ENCODE measurements at places on chromosomes 13 and 19.

DNA sequence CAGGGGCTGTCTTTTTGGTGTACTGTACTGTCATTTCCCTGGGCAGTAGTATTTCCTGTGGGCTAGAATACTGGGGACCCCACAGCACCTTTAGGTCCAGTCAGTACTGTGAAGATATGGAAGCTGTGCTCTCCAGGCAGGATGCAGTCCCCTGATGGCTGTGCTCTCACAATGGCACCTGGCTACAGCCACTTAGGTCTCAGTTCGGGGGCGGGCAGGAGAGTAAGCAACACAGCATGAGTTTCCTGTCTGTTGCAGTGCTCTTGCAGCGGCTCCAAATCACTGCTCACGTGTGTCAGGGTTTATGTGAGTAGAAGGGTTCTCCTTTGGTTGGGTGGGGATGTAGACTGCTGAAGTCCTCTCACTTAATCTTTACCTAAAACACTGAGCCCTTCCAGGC, 810.4 kb downstream of the DACH1 start:
- no peak for DNase-seq

DNA sequence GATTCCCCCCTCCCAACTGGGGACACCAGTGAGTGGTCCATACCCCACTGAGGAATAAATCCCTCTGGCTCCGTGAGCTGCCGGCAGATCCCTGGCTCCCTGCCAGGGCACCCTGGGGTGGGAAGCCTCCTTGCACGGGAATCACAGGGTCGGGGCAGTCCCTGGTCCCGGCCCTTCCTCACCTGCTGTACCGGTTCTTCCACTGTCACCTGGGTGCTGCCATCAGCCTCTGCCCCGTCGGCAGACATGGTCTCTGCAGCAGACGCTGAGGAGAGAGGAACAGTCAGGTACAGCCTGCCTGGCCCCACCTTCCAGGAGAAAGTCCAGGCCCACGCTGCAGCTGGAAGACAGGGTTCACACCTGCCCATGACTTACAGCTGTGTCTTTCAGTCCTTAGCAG, 6.3 kb downstream of the PLIN3 start:
- DNase-seq: no peak

DNA sequence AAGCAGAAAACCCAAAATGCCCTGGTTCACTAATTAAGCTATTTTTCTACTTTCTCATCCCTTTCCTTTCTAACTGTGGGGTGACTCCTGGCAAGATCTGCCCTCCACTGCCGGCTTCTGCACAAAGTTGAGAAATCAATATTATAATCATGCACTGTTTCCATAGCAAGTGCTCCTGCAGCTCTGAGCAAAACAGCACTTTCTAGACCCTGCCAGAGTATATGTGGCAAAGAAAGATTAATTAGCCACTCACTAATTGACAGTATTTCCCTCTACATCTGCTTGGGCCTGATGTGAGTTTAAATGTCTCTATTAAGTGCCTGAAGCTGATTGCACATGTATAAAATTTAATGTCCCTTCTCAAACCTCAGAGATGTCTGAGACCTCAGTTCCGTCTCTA, 39.5 kb upstream of the FAM216B start:
- no peak for DNase-seq

DNA sequence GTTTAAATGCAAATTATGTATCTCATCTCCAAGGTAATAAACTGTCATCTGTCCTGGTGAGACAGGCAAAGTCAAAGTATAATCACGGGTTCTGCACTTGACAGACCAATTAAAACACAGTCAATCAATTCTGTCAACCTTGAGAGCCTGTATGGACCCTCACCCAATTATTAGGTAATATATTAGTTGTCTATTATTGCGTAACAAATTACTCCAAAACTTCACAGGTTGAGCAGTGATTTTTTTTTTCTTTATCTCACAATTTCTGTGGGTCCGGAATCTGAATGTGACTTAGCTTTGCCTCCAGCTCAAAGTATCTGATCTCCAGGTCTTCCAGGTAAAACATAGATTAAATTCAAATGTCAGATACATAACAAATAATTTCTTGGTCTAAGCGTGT, 707.4 kb upstream of the ARGLU1 start:
- no peak for DNase-seq

- DNase-seq: peak; percentile 48
Measured at GRCh38 chr13:98214008-98214643, 37.1 kb upstream of the RNF113B start.

GRCh38 chr13:102227741-102228140, 174.1 kb downstream of the FGF14 start:
- no peak for DNase-seq

- DNase-seq: no peak
Measured at GRCh38 chr13:98476106-98476505, 100.8 kb downstream of the STK24 start.

GRCh38 chr13:41939398-41939797, 21.5 kb downstream of the VWA8 start:
- DNase-seq: no peak

DNA sequence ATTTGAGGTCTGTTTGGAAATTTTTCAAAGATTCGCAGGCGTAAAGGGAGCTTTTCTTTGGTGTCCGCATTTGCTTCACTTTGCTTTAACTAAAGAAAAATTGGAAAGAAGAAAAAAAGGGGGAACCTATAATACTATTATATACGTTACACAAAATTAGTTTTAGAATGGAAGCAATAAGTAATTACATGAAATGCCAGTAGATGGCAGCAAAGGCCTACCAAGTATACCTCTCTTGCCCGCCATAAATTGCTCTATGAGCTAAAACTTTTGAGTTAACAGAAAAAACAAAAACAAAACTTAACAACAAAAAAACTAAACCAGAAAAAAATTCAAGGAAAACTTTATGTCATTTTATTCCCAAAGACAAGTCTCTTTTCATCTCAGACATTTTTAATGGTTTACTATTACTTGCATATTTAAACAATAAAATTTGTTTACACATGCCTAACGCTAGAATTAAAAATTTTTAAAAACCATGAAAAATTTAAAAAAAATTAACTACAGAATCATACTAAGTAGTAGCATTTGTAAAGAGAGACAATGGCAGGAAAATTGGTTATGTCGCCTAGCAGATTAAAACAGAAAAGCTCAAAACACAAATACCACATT, 271.4 kb downstream of the NALCN start:
- DNase-seq: no peak

- peak; percentile 96 for DNase-seq
Measured at GRCh38 chr19:3036119-3036976, 7.3 kb upstream of the TLE2 start.

GRCh38 chr19:38699027-38699346, 45.3 kb downstream of the CAPN12 start:
- no peak for DNase-seq

GRCh38 chr19:51794885-51795490, at the start of gene FPR3:
Gene FPR3 (plus strand): TSS chr19:51795157. CDS start chr19:51823749, 28,592 bp downstream.
- DNase-seq: no peak

- no peak for DNase-seq
Measured at GRCh38 chr19:50327461-50328223, 1.5 kb downstream of the KCNC3 start.

GRCh38 chr19:29170554-29170953, 42.4 kb downstream of the UQCRFS1 start:
- DNase-seq: no peak

DNA sequence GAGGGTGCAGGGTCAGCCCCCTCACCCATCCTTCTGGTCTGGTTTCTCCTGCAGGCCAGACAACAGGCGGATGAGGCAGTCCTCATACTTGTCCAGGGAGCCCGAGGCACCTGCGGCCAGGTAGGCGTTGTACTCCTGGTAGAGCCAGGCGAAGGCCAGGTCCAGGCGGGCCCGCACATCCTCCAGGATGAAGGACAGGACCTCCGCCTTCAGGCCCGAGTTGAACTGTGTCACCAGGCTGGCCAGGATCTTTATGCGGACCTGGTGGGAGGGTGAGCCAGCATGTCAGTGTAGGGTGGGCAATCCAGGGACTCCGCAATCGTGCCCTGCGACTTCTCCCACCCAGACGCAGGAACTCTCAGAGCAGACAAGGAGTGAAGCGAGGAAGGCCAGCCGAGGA, 13.8 kb upstream of the RSPH6A start:
- no peak for DNase-seq

- DNase-seq: no peak
Measured at GRCh38 chr13:102012299-102013293, 389.3 kb downstream of the FGF14 start.

DNA sequence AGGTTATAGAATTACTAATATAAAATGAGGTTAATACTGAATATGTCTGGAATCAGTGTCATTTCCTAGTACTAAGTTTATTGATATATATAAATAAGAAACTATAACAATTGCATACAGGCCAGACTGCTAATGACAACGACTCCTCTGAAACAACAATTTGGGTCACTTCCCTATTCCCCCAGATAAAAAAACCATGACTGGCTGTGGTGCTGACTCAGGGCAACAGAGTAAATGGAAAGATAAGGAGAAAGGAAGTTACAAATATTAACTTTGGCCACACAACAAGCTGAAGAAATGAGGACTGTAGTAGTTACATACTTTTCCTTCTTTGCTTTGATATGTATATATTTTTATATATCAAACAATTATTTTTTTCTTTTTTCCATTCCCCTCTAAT, 263.7 kb upstream of the PCDH9 start:
- no peak for DNase-seq

- DNase-seq: peak; percentile 15
Measured at GRCh38 chr13:111901267-111901915, 165.6 kb upstream of the SOX1 start.

DNA sequence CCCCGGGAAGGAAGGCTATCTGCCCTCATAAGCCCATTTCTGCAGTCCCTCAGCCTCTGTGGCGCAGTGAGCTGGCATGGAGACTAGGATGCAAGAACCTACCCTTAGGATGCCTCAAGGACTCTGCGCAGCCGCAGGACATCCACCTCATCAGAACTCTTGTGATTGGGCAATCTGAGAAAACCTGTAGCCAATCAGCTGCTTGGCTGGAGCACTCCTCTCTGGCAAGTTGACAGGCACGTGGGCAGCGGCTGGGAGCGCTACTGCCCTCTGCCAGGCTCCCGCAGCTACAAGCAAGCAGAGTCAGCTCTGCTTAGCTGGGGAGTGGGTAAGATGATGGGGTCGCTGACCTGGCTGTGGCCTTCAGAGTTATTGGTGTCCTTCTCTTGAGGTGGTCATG, 1.5 kb upstream of the ECSIT start:
- DNase-seq: peak; percentile 86

GRCh38 chr13:96053003-96053703, at the start of gene UGGT2:
Gene UGGT2 (minus strand): TSS chr13:96053401. CDS start chr13:96053312, 89 bp downstream.
- DNase-seq: peak; percentile 92

DNA sequence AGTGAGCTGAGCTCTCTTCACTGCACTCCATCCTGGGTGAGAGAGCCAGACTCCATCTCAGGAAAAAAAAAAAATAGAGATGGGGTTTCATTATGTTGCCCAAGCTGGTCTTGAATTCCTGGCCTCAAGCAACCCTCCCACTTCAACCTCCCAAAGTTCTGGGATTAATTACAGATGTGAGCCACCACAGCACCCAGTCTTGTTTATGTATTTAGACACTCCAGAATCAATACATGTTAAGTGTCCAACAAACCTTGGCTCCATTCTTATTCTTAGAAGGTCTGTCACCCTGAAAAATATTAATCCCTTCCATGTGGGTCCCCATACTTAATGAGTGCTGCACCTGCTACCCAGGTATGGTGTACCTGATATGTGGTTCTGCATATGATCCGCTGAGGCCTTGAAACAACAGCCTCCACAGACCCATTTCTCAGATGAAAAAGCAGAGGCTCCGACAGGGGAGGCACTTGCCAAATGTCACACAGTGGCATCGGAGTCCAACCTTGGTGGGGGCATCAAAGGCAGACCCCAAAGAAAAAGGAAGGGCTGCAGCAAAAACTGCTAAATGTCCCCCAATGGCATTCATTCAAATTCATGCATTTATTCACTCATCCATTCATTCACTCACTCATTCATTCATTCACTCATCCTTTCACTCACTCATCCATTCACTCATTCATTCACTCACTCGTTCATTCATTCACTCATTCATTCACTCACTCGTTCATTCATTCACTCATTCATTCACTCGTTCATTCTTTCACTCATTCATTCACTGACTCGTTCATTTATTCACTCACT, 16.7 kb downstream of the TICAM1 start:
- DNase-seq: no peak

DNA sequence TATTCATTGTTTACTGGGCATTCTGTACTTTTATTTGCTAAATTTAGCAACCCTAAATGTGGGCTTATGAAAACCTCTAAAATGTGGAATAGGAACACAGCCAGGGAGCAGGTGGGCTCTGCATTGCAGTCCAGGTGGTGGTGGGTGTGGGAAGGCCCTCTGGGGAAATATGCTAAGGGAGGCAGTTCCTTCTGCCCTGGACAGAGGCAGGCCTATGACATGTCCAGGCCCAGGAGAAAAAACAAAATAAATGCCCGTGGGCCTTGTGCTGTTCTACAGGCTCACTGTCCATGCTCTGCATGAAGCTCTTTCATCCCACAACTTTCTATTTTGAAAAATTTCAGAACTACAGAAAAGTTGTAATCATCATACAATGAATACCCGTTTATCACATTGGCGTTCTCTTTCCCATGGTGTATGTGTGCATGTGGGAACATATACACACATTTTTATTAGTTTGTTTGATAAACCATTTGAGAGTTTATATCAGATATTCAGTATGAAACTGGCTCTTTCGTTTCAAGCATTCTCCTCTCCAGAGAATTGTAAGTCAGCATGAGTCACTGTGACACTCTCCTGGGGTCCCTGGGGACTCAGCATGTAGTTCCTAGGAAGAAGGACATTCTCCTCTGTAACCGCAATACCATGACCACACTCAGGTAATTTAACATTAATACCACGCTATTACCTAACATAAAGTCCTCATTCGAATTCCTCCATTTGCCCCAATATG, 505.3 kb downstream of the COG6 start:
- DNase-seq: no peak

- DNase-seq: no peak
Measured at GRCh38 chr13:91245288-91245687, 102.2 kb upstream of the MIR17HG start.

- DNase-seq: peak; percentile 73
Measured at GRCh38 chr19:48681127-48681470, 8.3 kb upstream of the NTN5 start.

DNA sequence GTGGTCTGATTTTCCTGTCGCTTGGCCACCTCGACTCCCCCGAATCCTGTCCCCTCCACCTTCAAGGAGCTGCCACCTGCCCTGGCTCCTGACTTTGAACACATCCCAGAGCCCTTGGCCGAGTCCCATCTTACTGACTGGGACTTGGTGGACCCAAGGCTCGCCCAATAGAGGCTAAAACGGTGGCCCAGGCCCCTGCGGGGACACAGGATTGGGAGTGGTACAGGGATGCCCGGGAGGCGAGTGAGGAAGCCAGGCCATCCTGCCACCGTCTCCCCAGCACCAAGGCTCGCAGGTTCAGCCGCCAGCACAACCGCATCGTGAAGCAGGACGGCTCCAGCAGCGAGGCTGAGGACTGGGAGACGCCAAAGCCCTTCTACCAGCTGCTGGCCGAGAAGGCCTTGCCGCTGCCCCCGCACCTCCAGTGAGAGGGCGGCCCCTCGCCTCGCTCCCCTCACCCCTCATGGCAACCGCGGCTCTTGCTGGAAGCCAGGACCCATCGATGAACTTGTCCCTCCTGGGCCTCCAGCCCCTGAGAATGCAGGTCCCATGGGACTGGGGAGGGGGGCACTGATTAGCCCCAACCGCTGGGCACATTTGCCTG, 5.3 kb downstream of the SIX5 start:
- DNase-seq: no peak

- no peak for DNase-seq
Measured at GRCh38 chr13:51759240-51759639, 44.7 kb downstream of the DHRS12 start.
